ENCODE measurements at places on chromosomes 11 and 22.

- no peak for DNase-seq
Observed at GRCh38 chr11:6655020-6655789, 404 bp downstream of the DCHS1 start.

DNA sequence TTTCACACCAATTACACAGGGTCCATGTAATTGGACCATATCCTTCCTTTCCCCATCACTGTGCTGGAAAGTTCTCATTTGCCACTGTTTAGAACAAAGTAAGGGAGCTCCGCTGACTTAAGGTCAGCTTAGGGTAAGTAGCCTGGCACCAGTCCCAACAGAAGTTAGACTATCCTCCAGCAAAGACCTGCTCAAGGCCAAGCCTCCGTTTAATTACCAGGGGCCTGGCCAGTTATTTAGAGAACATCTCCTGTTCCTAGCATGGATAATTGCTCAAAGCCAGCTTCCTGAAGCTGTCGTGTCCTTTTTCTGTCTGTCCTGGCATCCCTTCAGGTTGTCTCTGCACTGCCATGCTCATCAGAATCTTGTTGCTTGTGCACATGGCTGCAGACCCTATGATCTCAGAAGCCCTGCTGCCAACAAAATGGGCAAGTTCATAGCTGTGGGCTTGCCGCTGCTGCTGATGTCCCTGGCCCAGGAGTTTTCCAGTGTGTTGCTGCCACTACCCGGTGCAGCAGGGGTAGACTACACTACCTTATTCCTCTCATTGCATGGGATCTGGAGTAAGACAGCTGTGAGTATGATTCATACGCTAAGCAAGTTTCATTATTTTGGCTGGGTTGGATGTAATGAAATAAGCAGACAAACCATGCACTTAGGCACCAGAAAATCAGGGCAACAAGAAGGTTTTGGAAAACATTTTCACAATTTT is 8.1 kb downstream of the OR8A1 start:
- no peak for DNase-seq

DNA sequence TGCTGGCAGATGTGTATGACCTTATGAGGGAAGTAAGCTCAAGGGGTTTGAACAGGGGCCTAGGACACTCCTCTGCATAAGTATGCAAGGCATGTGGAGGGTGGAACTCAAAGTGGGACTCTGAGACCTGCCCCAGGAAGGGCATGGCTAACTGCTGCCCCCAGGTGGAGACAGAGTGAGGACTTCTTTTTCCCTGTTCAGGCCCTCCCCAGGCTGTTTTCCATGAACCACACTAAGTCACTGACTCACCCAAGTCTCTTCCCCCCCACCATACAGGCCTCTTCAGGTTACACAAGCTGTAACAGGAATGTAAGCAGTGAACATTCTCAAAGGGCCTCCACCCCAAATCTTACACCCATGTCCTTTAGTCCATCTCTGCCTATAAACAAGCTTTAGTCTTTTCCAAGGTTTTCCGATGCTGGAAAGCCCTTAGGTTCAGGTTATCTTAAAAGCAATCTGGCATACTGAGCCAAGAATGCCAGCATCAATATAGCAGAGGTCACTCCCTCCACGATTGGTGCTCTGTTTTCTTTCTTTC is 13.1 kb downstream of the EEF1G start:
- peak; percentile 93 for DNase-seq

GRCh38 chr11:69116671-69117070 is 39.1 kb upstream of the SMIM38 start:
- DNase-seq: no peak

DNA sequence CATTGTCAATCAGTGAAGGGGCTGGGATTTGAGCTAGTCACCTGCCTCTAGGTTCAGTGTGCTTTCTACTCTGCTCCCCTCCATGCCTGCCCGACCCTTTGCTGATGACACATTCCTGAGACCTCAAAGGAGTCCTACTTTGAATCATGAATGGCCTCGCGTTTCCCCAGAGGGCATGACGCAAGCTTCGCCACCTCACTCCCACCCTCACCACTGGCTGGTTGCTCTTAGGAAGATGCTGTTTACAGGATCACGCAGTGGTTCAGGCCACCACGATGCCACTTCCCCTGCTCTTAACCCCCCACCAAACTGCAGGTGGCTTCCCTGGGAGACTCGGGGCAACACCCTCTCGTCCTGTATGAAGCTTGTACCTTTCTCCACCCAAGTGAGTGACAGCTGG is 62.9 kb upstream of the B3GAT1 start:
- DNase-seq: no peak
